ENCODE measurements at places on chromosomes 16 and 17.

GRCh38 chr17:34920676-34921075, 40.6 kb downstream of the CCT6B start:
- DNase-seq = no peak

DNA sequence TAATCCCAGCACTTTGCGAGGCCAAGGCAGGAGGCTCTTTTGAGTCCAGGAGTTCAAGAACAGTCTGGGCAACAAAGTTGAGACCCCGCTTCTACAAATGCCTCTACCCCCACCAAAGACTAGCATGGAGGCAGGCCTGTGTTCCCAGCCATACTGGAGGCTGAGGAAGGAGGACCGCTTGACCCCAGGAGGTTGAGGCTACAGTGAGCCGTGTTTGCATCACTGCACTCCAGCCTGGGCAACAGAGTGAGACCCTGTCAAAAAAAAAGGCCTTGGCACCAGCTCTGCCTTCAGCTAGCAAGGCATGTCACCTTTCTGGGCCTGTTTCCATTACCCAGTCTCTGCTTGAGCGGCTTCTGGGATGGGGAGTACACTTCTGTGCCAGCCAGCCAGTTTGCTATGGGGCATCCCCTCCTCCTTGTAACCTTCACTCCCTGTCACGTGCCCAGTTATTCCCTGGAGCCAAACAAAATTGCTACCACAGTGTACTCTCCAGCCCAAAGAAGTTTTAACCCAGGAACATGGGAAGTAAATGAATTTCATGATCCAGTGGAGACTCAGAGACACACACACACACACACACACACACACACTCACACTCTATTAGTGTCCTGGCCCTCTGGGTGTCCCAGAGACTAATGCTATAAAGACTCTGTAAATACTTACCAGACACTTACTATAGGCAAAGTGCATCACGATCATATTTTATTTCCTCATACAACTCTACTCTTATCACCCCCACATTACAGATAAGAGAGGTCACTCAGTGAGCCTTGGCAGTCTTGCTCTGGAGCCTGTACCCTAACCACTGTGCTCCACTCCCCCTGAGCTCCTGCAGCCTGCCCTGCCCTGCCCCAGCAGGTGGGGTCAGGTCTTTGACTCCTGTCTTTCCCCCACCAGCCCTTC, 2.5 kb downstream of the CISD3 start:
- no peak for DNase-seq

DNA sequence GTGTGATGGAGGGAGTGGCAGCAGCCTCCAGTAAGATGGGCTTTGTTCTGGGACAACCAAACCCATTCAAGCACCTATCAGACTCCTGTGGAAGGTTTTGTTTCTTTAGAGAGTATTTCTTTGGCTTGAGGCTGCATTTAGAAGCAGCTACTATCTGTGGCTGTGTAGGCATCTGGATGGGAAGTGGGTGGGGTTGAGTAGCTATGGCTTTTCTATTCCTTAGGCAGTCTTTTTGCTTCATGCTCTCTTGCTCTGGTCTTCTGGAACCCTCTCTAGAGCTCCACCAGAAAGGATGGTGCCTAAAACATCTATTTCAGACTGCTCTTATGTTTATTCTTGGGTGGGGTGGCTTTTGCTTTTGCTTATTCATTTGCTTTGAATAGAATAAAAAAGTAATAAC, 19.9 kb downstream of the TNRC6A start:
- DNase-seq = no peak

DNA sequence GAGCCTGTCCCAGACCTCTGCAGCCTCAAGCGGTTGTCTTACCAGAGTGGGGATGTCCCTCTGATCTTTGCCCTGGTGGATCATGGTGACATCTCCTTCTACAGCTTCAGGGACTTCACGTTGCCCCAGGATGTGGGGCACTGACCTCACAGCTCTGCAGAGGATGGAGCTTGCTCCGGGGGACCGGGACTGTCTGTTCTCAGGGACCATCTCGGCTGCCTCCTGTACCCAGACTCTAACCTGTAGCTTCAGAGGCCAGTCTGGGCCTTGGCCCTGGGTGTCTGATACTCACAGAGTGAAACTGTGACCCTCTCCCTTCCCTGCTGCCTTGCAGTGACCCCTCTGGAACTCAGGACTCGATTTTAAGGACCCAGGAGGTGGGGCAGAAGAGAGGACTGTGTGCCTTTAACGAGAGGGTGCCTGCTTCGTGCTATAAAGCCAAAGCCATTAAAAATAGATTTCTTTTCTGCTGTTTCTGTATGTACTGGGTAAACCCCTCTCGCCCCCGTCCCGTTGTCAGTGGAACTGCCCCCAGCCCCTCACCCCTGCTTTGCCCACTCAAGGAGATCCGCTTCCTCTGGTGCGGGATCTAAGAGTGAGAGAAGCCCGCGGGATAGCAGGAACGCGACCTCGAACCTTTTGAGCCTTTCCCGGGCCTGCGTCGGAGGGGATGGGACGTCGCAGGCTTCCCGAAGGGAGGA, 1.1 kb upstream of the LLGL2 start:
- no peak for DNase-seq

GRCh38 chr16:89944773-89945172, 3.8 kb upstream of the DEF8 start:
- no peak for DNase-seq

DNA sequence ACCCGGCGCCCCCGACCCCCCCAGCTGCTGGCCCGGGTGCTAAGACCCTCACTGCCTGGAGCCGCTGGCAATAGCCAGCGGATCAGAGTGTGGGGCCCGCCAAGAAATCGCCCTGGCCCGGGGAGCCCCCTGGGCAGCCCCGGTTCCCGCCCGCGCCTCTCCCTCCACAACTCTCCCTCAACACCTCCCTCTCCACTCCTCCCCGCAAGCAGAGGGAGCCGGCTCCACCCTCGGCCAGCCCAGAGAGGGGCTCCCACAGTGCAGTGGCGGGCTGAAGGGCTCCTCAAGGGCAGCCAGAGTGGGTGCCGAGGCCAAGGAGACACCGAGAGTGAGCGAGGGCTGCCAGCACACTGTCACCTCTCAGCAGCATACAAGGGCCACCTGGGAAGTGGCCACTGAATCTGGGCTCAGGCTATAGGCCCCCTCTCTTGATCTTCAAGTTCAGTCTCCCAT, 385.5 kb downstream of the SEC14L1 start:
- DNase-seq = no peak

Measured in T-helper 17 cell (primary cell).